Activated CD4-positive, alpha-beta T cell treated with anti-CD3 and anti-CD28 coated beads for 4 hours (primary cell): ENCODE measurements at places on chromosomes 2 and 18.

GRCh38 chr2:15539999-15540398, 21.1 kb downstream of the NBAS start:
- DNase-seq: no peak

DNA sequence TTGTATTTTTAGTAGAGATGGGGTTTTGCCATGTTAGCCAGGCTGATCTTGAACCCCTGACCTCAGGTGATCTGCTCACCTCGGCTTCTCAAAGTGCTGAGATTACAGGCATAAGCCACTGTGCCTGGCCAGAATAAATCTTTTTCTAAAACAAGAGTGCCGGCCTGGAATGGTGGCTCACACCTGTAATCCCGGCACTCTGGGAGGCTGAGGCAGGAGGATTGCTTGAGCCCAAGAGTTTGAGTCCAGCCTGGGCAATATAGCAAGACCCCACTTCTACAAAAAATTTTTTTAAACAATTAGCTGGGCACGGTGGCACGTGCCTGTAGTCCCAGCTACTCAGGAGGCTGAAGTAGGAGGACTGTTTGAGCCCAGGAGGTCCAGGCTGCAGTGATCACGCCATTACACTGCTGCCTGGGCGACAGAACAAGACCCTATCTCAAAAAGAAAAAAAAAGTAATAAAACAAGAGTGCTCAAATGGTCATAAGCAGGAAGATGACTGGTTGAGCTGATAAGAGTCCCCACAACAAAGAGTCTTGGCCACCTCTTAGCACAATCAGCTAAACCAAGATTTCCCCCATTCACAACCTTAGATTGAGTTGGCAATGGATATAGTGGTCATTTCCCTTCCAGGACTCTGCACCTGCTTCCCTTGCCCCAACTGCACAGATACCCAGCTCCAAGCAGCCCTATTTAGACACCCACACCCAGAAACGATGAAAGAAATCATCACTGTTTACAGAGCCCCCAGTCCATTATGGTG, 5.8 kb upstream of the UCN start:
- DNase-seq: no peak

- DNase-seq: no peak
Observed at GRCh38 chr2:232623768-232624765, 9.3 kb upstream of the EFHD1 start.

DNA sequence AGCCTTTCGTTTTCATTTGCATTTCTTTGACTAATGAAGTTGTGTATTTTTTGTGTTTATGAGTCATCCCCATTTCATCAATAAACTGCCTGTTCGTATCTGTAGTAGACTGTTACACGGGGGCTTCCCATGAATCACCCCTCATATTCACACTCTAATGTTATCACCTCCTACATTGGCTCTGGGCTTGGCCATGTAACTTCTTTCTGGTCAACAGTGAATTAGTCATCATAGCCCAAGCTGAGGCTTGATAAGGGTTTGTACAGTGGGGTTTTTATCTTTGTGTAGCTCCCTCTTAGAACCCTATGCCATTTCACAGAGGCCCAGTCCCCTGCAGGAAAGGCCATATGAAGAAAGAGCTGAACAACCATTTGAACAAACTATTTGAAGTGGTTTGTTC, 151.0 kb downstream of the CCBE1 start:
- DNase-seq: no peak

- DNase-seq: no peak
Observed at GRCh38 chr2:206305523-206306245, 31.2 kb downstream of the ZDBF2 start.

DNA sequence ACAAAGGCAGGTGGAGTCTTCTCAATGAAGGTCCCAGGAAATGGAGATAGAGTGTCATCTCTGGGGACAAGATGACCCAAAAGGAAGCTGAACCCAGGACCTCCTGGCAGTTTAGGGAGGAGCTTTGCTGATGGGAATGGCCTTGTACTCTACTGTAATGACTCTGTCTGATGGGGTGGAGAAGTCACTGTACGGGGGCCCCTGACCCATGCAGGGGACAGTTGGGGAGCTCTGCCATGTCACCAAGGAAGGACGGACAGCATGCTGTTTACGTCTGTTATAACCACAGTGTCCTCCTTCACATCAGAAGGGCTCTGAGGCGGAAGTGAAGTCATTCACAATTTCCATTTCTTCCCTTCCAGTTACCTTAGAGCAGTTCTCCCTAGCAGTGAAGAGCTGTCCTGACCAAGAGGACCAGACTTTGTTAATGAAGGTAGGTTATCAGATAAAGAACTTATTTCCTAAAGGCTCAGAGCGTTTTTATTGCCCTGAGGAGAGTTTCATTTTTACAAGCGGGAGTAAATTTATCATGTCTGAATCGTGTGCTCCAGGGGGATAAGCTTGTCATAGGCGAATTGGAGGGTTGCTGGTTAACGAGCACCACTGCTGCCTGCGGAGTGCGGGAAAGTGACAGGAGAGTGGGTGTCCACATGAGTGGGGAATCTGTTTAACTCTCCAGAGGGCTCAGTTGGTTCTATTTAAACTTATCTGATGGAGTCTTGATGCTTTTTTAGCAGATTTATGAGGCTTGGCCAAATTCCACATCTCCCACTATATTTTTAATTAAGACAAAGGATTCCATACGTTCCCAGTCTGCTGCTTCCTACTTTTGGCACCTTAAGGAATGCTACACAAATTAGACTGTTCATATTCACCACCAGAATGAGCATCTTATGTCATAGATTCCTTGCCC, 71.6 kb upstream of the BCL2L11 start:
- DNase-seq: no peak

DNA sequence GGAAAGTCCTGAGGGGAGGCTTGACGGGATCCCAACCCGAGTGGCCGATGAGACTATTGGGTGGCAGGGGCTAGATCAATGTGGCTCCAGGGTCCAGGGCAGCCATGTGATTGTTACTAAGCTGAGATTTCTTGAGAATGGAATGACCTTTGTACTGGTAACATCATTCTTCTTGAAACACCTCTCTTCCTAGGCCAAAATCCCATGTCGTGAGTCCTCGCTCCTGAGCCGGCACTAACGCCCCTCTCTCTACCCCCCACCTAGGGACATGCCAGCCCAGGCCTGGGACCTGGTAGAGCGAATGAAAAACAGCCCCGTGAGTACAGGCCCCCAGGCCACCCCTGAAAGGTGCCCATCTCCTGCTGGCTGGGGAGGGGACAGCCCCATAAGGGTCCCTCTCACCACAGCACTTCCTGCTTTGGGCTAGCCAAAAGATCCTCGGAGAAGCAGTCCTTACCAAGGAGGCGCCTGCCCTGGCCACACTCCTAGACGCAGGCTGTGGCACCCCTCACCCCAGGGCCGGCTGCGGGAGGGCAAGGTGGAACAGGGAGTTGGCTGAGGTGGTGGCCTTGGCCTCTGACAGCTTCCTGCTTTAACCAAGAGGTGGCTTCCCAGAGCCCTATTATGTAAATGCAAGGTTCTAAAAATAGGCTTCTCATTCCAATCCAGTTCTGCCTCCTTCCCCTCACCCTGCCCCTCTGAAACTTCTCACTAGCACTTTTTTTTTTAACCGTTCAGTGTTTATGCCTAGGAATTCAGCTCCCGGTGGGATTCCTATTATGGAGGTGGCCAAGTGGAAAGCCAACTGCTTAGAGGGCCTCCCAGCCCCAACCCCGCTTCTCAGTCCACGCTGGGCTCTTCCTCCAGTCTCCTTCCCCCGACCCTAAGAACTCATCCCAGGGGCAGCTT, 126.6 kb upstream of the PPP1CB start:
- peak; percentile 55 for DNase-seq

GRCh38 chr2:96877042-96877451, 7.2 kb upstream of the SEMA4C start:
- no peak for DNase-seq

DNA sequence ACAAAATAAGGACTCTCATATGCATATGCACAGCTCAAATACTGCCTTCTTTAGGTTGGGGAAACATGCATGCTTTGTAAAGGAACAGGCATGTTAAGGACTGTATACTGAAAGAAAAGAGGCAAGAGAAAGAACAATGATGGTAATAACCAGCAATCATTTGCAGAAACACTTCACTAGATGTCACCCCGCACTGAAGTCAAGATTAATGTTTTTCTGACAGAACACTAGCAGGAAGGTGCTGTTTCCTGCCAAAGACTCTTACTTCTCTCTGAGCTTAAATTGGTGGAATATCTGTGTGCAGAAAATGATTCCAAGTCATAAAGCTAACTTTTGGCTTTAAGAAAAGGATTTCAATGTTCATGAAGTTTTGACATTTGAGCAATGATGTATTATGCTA, 19.3 kb upstream of the CSRNP3 start:
- no peak for DNase-seq

DNA sequence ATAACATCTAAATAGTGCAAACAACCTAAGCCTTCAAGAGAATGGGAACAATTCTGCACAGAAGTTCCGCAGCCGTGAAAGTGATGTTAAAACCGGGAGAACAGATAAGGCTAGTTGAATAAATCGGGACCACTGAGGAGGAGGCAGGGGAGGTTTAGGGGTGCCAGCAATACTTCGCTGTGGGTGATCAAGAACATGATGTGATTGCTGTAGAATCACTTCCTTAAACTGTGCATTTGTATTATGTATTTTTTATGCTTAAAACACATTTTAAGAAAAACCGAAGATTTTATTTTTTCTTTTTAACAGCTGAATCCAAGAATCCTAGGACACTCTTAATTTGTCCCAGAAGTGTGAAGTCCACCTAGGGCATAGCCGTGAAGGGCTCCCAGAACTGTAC, 33.6 kb downstream of the TTC32 start:
- DNase-seq: no peak

DNA sequence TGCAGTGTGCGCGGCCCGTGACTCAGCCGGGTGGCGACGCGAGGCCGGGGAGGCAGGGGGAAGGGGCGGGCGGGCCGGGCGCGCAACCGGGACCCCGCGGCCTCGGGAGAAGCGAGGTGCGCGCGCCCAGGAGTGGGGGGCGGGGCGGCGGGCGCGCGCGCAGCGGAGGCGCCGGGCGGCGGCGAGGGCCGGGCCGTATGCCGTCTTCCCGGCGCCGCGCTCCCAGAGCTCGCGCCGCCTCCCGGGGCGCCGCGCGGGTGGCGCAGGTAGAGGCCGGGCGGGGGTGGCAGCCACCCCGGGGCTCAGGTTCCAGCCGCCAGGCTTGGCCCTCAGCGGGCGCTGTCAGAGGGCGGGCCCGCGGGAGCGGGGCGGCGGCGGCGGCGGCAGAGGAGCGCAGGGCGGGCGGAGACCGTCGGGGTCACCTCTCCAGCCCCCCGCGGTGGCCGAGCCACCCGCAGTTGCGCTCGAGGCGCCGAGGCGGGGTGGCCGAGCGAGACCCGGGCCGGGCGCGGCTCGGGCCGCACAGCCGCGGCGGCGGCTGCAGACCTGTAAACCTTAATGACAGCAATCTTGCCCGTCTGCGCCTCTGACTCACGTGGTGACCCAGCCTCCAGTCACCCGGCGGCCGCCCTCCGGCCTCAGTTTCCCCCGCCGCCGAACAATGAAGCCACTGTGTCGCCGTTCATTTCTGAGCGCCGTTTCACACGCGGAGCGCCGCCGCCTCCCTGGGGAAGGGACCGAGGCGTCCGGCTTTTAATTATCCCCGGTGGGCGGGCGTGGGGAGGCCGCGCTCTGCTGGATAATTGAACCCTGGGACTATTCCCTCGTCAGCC, 25.3 kb upstream of the SMAD7 start:
- peak; percentile 63 for DNase-seq

DNA sequence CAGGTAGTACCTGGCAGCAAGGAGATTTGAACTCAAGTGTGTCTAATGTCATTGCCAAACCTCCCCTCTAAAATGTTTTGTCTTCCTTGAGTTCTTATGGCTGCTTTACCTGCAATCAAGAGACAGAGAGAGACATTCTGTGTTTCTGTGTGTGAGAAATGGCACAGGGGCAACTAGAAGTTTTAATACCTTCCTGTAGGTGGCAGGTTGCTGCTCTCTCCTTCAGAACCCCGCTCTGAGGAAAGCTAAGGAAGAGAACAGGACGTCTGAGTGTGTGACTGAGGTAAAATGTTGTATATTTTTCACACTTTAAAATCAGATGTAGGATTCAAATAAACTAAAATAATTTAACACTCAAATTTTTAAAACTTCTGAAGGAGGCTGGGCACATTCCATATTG, 19.2 kb downstream of the DTNA start:
- DNase-seq: no peak

- DNase-seq: no peak
Observed at GRCh38 chr2:70894765-70895164, 40.9 kb upstream of the ATP6V1B1 start.

GRCh38 chr2:236568068-236568921, 1.3 kb upstream of the ACKR3 start:
- DNase-seq: peak; percentile 15

DNA sequence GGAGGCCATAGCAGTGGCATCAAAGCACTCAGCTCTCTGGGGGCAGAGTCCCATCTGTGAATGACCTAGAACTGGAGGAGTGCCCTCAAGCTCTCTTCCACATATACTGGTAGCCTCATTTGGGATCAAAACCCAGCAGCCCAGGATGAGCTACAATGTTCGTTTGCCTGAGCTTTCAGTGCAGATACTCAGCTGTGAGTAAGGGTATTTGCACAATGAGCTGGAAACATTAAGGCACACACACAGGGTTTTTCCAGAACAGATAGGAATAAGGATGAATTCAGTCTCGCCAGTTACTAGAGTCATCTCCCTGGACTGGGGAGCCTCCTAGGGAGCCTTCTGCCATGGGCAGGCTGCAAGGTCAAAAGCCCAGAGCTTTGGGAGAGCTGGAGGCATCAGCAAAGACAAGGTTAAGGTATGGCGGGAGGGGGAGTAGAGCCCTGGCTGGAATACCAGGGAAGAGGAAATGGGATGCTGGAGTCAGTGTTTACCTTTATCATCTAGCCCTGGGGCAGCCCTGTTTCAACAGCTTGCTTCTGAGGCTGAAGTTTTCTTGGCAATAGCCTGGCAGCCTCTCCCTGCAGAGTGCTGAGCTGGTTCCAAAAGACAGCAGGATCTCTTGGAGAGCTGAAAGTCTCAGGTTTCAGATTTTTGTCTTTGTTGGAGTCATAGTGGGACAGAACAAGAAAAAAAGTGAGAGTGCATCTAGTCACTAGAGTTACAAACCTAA, 187.7 kb downstream of the LOXHD1 start:
- no peak for DNase-seq

GRCh38 chr2:132733094-132733493, 63.1 kb upstream of the LYPD1 start:
- DNase-seq: no peak

DNA sequence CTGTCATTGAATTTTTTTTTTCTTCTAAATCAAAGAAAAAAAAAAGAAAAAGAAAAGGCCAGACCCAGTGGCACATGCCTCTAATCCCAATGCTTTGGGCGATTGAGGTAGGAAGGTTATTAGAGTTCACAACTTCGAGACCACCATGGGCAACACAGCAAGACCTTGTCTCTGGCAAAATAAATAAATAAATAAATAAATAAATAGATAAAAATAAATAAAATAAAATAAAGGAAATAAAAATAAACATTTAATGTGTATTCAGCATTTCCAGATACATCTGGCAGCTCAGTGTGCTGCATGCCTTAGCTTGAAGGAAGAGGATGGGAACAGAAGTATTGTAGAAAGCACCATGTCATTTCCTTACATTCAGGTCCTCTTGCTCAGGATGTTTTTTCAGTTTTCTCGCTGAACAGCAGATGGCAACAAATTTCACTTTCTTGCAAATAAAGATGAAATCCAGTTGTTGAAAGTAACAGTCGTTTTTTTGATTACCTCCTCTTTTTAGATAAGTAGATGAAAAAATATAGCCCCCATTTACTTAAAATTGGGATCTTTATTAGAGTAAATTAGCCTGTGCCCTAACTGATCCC, 25.7 kb upstream of the FAM178B start:
- no peak for DNase-seq
